ENCODE measurements at places on chromosomes 2 and 18.

- peaks cover 18% of the 10 kb centered on the region for H3K36me3 ChIP-seq
- no peak overlapping the region for H3K27ac ChIP-seq
- no peak overlapping the region for H3K4me3 ChIP-seq
- H3K4me1 ChIP-seq, result no peaks in the 10 kb centered on the region
- no peaks in the 10 kb centered on the region for H3K27me3 ChIP-seq
- DNase-seq, result no peak
Measured at GRCh38 chr2:222912776-222913175, 51.9 kb downstream of the ACSL3 start.

- H3K36me3 ChIP-seq, result no peaks in the 10 kb centered on the region
- no peak overlapping the region for H3K4me3 ChIP-seq
- H3K27me3 ChIP-seq, result peaks cover 15% of the 10 kb centered on the region
- no peaks in the 10 kb centered on the region for H3K4me1 ChIP-seq
- H3K27ac ChIP-seq, result no peak overlapping the region
Measured at GRCh38 chr2:10935953-10936942, 24.5 kb downstream of the KCNF1 start.

GRCh38 chr2:7523481-7524120 is 606.4 kb downstream of the RNF144A start:
- no peak for DNase-seq
- H3K4me1 ChIP-seq, result no peaks in the 10 kb centered on the region
- no peak overlapping the region for H3K4me3 ChIP-seq
- no peaks in the 10 kb centered on the region for H3K36me3 ChIP-seq

GRCh38 chr2:135600915-135601314 is 69.6 kb downstream of the R3HDM1 start:
- DNase-seq, result no peak
- H3K4me3 ChIP-seq, result no peak overlapping the region
- peaks cover 6% of the 10 kb centered on the region for H3K4me1 ChIP-seq
- H3K27ac ChIP-seq, result no peak overlapping the region
- no peaks in the 10 kb centered on the region for H3K27me3 ChIP-seq

- H3K4me1 ChIP-seq, result peaks cover 3% of the 10 kb centered on the region
- no peak for DNase-seq
- no peaks in the 10 kb centered on the region for H3K27me3 ChIP-seq
- no peaks in the 10 kb centered on the region for H3K36me3 ChIP-seq
- H3K4me3 ChIP-seq, result no peak overlapping the region
Measured at GRCh38 chr2:8976442-8977259, 26.8 kb downstream of the MBOAT2 start.
